Astrocyte of the cerebellum (primary cell): ENCODE measurements at places on chromosomes 16 and 17.

DNA sequence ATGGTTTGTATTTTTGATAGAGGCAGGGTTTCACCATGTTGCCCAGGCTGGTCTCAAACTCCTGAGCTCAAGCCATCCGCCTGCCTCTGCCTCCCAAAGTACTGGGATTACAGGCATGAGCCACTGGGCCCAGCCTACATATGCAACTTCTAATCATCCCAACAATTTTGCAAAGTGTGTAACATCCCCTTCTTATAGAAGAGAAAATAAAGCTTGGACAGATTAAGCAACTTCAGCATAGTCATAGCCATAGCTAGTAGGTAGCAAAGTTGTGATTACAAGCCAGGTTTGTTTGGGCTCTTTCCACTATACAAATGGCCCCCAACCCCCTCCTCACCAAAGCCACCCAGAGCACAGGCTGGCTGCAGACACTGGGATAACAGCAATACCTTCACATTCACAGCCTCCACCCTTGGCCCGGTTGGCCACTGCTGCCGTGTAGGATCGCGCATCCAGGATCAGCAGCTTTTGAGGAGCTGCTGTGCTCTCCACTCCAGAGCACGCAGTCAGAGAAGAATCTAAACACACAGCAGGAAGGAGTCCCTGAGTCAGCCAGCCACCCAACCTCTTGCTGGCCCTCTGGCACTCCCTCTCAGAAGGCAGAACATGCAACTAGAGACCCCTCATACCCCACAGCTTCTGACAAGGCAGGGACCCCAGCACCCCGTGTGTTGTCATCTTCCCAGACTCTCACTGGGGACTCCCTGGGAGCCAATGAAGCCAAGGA, 7.9 kb downstream of the MTMR4 start:
- no peak for DNase-seq

GRCh38 chr17:65556014-65556909, 5.2 kb downstream of the AXIN2 start:
- peak; percentile 73 for DNase-seq

DNA sequence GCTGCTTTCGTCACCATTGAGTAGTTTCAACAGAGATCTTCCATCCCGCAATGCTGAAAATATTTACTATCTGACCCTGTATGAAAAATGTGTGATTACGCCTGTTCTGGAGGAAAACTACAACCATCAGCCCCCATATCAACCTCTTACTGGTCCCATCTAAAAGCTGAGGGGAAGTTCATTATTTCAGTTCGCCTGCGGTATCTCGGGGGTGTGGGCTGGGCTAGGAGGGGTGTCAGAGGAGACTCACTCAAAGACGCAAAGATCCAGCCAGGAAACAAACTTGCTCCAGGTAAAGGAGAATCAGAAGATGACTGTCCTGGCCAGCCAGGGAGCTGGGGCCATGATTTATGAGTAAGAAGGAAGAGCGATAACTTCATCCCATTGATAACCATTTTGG, 13.7 kb downstream of the CACNG1 start:
- no peak for DNase-seq

- DNase-seq: no peak
These were observed 11.3 kb downstream of the GINS2 start for GRCh38 chr16:85677383-85677967.

DNA sequence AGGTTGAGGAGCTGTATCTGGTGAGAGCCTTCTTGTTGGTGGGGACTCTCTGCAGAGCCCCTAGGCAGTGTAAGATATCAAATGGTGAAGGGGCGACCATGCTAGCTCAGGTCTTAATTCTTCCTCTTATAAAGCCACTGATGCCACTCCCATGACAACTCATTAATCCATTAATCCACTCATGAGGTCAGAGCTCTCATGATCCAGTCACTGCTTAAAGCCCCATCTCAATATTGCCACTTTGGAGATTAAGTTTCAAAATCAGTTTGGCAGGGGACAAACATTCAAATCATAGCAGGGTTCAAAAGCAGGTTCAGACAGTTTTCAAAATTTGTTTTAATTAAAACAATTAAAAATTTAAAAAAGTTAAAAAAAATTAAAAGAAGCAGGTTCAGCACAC, 13.1 kb upstream of the SPECC1 start:
- no peak for DNase-seq

DNA sequence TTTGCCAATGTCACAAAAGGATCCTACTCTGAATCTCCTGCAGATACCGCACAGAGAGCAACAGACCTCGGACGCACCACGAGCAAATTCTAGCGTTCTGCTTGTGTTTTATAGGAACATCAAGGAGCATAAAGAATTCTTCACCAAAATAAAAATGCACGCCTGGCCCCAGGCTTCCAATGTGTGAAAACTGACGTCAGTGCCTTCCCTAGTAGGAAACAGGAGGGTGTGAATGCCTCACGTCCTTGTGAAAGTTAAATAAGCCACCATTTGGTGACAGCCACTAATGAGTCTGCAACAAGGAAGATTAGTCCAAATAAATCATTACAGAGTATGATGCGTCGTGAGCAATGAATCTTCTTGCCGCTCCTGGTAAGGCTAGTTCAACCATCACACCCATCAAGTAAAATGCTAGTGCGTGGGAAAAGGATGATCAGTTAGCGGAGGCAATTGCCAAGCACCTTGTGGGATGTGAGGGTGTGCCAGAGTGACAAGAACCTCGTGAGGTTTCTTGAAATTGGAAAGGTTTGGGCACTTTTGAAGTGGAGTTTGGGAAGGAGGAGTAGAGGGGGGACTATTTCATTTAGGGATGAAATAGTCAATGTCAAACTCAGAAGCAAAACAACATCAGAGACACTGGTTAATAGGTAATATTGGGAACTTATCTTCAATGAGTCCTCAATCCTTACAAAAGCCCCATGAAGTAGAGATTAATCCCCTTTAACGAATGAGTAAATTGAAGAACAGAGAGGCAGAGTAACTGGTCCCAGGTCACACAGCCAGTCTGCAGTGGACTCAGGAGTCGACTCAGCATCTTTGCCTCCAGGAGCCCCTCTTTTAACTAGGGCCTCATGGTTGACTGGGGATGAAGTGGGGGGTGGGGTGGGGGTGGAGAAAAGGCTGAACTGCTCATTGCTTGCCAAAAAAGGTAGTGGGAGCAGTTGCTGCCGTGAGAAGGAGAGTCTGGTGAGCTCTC, 238.8 kb downstream of the SLC39A11 start:
- no peak for DNase-seq

- DNase-seq: peak; percentile 69
These were observed 1.1 kb upstream of the NXN start for GRCh38 chr17:980406-981291.

DNA sequence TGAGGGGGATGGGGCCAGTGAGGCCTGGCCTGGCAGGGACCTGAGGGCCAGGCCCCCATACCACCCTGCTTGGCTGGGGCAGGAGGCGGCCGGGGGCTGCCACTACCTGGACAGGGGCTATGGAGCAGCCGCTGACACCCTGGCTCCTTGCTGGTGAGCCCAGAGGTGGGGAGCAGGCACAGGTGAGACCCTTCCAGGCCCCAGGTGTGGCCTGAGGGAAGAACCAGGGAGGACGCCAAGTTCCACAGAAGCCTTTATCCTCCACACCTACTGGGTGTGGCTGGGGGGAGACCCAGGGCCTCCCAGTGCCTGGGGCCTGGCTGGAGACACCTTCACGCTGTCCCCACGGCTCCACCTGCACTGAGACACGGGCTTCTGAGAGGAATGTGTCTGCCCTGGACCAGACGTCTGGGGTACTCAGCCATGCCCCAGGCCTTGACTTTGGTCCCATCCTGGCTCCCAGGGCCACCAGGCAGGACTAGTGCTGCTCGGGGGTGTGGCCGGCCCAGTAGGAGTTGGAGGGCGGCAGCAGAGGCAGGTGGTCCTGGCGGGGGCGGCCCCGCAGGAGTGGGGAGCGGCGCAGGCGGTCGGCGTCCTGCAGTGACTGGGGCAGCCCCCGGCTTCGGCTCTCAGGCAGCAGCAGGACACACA, 4.7 kb downstream of the SLC22A31 start:
- DNase-seq: no peak

- peak; percentile 33 for DNase-seq
These were observed 29.9 kb downstream of the DYNLL2 start for GRCh38 chr17:58112970-58113631.

DNA sequence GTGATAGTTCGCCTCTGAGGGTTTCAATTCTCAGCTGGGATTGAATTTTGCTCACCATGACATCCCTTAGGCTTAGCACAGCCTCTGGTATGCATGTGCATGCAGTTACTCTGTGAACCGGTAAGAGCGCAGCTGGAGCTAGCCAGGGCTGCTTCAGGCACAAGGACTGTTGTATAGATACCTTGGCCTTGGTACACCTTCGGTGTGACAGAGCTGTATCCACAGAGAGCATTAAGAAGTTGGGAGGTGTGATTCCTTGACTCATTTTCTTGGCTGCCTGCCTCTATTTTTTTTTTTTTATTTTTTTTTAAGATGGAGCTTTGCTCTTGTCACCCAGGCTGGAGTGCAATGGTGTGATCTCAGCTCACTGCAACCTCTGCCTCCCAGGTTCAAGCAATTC, 2.2 kb upstream of the NUTF2 start:
- no peak for DNase-seq

DNA sequence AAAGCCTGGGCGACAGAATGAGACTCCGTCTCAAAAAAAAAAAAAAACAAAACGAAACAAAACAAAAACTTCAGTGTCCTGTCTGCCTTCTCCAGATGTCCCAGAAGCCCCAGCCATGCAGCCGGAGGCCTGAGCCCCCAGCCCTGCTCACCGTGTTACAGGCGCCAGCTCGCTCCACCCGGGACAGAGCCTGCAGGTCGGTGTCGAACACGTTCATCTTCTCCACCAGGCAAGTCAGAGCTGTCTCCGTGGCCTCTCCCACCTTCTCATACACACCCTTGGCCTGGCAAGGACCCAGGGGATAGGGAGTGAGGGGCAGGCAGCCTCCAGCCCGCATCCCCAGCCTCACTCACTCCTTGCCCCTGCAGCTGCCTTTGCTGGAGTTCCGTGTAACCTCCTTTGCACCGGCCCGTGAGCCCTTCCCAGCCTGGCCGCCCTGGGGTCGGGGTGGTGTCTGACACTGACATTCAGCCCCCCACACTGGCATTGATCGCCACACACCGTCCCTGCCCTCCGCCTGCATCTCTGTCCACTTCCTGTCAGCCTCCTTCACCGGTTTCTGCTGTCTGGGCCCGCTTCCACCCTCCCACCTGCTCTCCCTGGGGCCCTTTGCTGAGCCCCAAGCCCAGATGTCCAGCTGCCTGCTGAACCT, 20.9 kb downstream of the ATP2A3 start:
- DNase-seq: no peak

- no peak for DNase-seq
These were observed 56.1 kb downstream of the ARSG start for GRCh38 chr17:68347380-68347779.

- DNase-seq: no peak
These were observed 4.9 kb upstream of the ANKFN1 start for GRCh38 chr17:56148333-56148732.

DNA sequence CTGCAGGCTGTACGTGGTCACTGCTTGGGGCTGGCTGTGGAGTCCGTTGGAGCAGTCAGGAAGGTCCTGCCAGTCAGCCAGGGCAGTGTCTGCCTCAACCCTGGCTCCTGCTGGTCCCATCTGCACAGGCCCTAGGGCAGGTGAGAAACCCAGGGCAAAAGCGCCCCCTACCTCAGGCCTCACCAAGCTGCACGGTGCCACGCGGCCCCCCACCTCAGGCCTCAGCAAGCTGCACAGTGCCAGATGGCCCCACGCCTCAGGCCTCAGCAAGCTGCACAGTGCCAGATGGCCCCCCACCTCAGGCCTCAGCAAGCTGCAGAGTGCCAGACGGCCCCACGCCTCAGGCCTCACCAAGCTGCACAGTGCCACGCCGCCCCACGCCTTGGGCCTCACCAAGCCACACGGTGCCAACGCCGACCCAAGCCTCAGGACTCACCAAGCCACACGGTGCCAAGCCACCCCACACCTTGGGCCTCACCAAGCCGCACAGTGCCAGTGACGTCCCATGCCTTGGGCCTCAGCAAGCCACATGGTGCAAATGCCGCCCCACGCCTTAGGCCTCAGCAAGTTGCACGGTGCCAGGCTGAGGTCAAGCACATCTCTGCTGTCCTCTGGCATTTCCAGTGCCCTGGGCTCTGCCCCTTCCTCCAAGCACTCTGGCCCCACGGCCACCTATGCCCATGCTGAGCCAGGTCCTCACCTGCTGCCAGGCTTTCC, 5.5 kb downstream of the TMEM204 start:
- DNase-seq: no peak

DNA sequence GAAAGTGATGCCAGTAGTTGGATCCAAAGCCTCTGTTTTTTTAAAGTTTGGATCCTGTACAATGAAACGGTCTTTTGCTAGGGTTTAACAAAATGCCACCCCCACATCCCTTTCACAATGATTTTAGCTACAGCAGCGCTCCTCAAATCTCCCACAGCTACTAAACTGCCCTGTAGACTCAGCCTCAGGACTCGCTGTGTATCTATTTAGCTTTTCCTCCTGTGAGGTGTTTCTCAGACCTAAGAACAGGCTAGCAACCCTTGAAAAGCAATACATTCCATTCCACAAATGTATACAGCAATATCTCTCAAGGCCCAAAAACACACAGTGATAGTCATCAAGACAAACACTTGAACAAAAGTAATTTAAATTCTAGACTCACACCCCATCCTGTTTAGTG, 206.4 kb downstream of the ZFHX3 start:
- no peak for DNase-seq

DNA sequence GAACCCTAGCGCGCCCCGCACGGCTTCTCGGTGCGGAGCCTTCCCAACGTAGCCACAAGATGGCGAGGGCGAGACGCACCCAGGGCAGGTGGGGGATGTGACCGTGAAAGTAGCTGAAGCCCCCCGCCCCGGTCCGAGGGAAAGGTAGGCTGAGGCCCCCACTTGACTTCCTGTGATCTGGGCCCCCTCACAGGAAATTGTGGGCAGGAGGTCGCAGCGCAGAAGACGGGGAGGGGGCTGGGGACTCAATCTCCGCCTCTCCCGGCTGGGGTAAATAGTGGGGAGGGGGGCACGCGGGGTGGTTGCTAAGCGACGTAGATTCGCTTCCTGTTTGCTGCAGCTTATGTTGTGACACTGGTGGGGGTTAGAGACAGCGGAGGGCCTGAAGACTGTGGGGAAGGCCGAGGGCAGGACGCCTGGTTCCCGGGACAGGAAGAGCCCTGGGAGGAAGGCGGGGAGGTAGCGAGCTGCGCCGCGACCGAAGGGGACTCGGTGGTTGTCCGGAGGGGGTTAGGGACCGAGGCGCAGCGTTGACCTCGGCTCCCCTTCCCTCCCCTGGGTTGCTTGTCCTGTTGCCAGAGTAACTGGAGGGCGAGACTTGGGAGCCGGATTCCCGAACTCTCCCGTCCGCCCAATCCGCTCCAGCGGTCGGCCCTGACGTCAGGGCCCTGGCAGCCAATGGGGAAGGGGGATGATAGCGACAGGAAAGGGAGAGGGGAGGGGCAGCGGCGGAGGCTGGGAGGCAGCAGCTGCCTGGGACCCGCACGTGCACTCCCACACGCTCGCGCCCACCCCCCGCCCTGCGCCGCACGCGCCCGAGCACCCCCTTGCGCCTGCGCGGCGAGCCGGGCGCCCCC, 1.2 kb downstream of the KDM6B start:
- DNase-seq: peak; percentile 94

GRCh38 chr16:21001262-21001661, 100.7 kb downstream of the LYRM1 start:
- no peak for DNase-seq

GRCh38 chr16:24645739-24646645, 83.5 kb upstream of the TNRC6A start:
- peak; percentile 100 for DNase-seq

GRCh38 chr17:50725769-50726655, 6.6 kb downstream of the LUC7L3 start:
- no peak for DNase-seq

- DNase-seq: no peak
These were observed 45.7 kb downstream of the PHKB start for GRCh38 chr16:47506800-47507199.
